ENCODE measurements at places on chromosomes 4 and X.

DNA sequence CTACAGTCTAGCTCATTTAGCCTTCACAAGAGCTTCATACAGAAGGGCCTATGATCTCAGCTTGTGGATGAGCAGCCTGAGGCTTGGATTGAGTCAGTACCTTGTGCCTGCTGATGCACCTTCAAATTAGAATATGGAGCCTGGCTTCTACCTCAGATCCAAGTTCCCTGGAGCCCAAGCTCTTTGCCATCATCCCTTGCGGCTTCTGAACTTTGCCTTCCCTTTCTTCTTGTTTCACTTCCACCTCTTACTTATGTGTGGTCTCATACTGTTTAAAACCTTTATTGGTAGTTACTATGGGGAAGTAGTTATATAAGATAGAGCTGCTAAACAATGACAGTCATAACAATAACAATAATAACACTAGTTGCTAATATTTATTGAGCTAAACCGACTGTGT is 84.3 kb upstream of the AFF2 start:
- no peak for DNase-seq

- DNase-seq = no peak
These were observed 56.6 kb downstream of the TMEM131L start for GRCh38 chr4:153522802-153523094.

GRCh38 chr4:77157859-77158486 is 966 bp downstream of the CCNG2 start:
- peak; percentile 57 for DNase-seq

- no peak for DNase-seq
These were observed 319.5 kb upstream of the NOCT start for GRCh38 chr4:138696058-138696457.

DNA sequence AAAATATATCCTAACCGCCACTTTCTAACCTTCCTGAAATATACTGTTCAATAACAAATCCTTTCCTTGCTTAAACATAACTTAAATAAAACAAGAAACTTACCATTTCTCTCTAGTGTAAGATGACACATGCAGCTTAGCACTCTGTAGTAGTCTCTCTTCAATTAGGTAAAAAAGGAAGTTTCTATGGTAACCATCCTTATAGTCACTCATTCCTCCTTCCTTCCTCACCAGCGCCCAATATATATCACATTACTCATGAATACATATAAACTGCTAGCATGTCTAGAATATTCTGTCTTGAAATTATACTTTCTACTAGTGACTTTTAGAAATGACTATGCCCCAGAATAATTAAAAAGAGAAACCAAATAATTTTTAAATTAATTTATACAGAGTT is 112.2 kb downstream of the SNCA start:
- DNase-seq = no peak

- no peak for DNase-seq
These were observed 498.7 kb downstream of the SPOCK3 start for GRCh38 chr4:166735553-166735952.

- DNase-seq = no peak
These were observed 8.5 kb downstream of the TIGD2 start for GRCh38 chr4:89119836-89120235.

GRCh38 chrX:124212622-124213021 is 119.8 kb upstream of the TEX13D start:
- DNase-seq = peak; percentile 8

- no peak for DNase-seq
These were observed 367.4 kb upstream of the ANXA10 start for GRCh38 chr4:167724941-167725340.

GRCh38 chrX:71296806-71297205 is 4.7 kb upstream of the ITGB1BP2 start:
- no peak for DNase-seq

DNA sequence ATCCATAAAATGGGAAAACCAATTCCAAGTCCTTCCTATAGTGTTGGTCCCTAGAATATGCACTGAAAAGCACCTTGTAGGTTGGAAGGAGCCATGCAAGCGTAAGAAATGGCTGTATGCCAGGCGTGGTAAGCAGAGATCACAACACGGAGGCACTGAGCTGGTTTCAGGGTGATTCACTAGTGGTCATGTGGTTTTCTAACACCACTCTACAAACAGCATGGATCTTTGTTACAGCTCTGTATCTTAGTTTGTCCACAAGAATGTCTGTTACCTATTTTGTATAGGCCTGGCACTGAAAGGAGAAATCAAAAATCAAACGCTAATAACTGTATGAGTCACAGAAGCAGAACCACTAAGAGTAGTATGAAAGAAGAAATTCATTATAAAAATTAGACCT is 71.9 kb downstream of the MAGEB17 start:
- no peak for DNase-seq

- no peak for DNase-seq
These were observed 6.0 kb downstream of the TMEM271 start for GRCh38 chr4:569958-570667.

DNA sequence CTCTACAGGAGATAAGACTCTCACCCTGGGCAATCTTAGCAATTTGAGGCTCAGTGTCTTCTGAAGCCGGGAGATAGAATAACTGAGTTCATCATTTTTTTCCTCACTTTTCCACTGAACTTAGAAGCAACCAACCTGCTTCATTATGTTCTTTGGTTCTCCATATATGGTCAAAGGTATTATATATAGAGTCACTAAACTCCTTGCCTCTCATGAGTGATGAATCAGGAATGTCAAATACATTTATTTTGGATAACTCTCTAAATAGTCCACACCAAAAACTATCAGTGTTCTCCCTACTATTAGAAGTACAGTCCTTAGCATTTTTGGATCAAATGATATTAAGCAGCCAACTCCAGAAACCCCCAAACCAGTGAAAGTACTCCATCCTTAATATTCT is 421.5 kb upstream of the EPHA5 start:
- DNase-seq = no peak

GRCh38 chrX:46627062-46627461 is 53.5 kb downstream of the CHST7 start:
- DNase-seq = no peak

DNA sequence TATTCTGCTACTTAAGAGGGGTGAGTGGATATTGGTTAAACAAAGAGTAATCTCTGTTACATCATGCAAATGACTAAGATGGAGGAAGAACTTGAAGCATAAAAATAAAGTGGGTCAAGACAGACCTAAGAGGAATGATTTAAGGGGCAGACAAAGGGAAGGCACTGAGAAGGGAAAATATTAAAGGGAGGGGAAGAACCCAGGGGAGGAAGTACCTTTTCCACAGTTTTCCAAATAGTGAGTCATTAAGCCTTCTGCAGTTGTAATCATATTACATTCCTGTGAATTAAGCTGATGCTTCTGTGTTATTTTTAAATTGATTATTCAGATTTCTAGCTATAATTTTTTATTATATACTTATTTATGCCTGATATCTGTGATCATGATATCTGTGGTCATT is 253.3 kb downstream of the CENPC start:
- no peak for DNase-seq

DNA sequence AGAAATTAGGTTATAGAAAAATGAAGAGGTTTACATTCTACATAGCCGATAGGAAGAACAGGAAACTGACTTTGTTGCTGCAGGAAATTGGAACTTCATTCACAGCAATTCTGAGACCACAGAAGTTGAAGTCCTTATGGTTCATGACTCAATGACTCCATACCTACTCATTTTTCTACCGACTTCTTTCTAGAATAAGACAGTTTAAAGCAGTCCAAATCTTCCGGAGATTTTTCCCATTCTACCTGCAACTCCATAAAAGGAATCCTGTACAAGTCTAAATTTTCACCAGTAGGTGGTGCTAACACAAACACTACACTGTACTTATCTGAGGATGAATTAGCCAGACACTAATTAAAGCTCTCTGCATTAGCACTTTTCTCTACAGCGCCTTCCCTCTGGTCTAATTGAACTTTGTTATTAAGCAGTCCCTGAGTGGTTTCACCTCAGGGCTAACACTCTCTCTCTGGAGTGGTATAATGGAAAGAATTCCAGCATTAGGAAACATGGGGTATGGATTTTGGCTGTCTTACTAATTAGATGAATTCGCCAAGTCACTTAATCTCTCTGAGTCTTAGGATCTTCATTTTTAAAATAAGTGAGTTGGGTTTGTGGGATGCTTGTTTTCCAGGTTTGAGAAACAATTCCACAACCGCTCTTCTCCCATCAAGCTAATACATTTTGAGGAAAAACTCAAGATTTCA is 167.9 kb downstream of the SMIM20 start:
- DNase-seq = no peak

- no peak for DNase-seq
These were observed 14.8 kb downstream of the ADGRA3 start for GRCh38 chr4:22500831-22501714.

- no peak for DNase-seq
These were observed 6.2 kb downstream of the MBNL3 start for GRCh38 chrX:132482632-132483031.

- no peak for DNase-seq
These were observed 179.1 kb upstream of the ANXA3 start for GRCh38 chr4:78372355-78372988.

GRCh38 chr4:7024336-7024890 is 18.8 kb upstream of the TADA2B start:
- no peak for DNase-seq

GRCh38 chrX:77924320-77924859 is 13.9 kb downstream of the ATP7A start:
- no peak for DNase-seq

DNA sequence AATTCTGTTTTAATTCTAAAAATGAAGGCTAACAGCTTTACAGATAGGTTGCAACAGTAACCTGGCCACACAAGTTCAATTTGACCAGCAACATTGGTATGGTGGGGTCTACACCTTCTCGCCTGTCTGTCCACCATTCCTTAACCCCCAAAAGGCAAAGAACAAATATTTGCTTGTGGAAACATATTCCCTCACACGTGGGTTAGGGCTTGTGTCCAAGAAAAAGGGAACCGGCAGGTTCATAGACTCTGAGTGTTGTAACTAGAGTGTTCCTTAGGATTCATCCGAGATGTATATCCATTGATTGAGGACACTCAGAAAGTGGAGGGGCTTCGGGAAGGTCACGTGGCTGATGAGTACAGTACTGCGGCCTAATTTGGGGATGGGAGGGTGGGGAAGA is 54.1 kb downstream of the C4orf51 start:
- DNase-seq = no peak

- DNase-seq = no peak
These were observed 111.7 kb downstream of the SNCA start for GRCh38 chr4:89725268-89725667.

- DNase-seq = no peak
These were observed 133.3 kb downstream of the COL25A1 start for GRCh38 chr4:109169170-109169569.

GRCh38 chr4:22237155-22237751 is 278.6 kb downstream of the ADGRA3 start:
- DNase-seq = peak; percentile 19

DNA sequence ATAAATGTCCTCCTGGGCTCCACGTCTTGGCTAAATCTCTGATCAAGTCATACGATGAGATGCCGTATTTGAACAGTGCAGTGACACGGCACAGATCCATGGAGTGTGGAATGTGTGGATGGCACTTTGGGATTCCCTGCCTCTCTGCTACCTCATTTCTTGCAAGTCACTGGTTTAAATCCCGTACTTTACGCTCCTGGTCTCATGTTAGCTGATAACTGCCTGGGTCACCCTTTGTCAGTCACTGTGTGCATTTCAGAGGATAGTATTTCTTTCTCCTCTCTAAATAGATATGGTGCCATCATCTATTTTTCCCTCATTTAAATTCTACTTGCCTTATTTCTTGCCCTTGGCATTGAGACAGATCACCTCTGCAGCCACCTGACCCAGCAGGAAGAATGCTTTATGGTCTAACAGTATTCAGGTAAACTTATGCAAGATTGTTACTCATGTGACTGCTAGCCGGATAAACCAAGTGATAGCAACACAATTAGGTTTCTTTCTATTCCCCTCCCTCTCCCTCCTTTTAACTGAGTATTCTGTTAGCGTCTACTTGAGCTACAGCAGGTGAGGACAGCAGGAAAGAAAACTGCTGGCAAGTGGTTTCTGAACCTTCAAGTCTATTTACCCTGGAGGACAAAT is 2.8 kb downstream of the EGF start:
- DNase-seq = no peak

DNA sequence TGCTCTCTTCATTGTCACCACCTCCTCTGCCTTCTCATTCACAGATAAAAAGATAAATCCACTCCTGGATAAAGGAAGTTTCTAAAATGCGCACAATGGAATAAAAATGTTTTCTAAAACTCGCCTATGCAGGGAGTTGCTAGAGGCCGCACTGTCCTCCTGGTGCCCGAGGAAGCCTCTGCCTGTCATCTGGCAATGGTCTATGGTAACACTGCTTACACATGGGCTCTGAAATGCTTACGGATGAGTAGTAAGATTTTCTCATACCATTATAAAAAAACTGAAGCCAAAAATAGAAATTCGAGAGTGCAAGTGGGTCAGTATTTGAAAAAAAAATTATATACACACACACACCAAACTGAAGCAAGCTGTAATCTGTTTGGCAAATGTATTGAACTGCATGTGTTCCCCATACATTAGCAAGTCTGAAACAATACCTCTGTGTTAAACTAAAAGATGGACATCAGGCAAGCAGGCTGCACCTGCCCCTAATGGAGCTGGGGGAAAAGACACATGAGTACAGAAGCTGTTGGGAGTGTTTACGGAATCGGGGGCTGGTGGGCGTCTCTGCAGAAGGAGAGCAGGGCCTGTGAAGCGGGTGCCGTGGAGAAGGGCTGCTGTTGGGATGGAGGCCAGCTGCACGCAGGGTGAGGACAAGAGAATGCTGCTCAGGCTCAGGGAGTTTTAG is 103.3 kb upstream of the FAT1 start:
- DNase-seq = no peak

GRCh38 chr4:94262163-94263016 is 54.7 kb downstream of the SMARCAD1 start:
- DNase-seq = no peak

DNA sequence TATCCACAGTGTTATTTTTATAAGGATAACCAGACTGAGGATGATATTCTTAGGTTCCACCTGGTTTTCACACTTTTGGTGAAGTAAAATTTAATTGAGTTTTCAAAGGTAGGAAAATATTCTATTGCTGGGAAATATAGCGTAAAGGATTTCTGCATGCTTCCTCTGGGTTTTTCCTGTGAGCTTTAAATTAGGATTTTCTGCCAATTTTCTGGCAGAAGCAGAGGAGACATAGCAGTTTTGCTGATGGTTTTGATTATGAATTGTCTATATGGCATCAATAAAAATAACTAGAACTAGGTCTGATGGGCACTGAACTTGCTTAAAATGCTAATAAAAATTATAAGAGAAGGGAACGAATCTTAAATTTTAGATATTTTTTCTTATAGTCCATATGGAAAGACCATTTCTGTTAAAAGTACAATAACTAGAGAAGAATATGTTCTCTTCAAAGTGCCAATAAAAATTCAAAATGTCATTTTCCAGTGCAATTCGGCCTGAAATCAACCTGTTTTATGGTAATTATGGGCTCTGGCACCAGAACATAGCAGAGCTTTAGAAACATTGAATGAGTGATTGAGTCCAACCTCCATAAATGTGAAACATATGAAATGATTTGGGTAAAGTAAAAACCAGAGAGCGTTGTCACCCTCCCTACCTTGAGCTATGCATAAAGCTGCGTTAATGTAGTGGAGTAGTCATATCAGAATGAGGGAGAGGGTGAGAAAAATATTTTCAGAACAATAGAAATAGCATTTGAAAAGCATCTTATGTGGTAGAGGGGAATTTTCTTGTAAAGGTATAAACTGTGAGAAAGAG is 279.7 kb downstream of the SPRY1 start:
- no peak for DNase-seq

- no peak for DNase-seq
These were observed 82.1 kb downstream of the CLDN34 start for GRCh38 chrX:10049236-10049635.

- DNase-seq = no peak
These were observed 749.6 kb downstream of the RAB28 start for GRCh38 chr4:12734586-12734985.
